ENCODE measurements at places on chromosomes 6 and 20. TPM values are rescaled to one million over a fixed set of nuclear protein-coding genes. Genes with fewer than 3 reads are reported as not detected.

DNA sequence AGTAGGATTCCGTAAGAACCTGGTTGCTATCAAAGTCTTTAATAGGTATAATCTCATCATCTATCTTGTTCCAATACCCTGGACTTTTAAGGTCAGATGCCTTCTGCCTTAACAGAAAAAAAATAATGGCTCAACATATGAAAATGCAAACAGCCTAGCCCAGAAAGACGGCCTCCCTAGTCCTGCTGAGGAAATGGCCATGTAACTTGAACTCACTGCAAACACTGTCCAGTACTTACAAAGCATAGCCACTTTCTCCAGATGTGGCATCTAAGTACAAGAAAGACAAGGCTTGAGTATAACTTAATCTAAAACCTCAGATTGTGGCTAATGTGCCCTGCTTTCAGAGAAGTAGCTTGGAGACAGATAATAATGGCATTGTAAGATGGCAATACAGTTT, 26.5 kb downstream of the FASTKD5 start:
- DNase-seq, result no peak

DNA sequence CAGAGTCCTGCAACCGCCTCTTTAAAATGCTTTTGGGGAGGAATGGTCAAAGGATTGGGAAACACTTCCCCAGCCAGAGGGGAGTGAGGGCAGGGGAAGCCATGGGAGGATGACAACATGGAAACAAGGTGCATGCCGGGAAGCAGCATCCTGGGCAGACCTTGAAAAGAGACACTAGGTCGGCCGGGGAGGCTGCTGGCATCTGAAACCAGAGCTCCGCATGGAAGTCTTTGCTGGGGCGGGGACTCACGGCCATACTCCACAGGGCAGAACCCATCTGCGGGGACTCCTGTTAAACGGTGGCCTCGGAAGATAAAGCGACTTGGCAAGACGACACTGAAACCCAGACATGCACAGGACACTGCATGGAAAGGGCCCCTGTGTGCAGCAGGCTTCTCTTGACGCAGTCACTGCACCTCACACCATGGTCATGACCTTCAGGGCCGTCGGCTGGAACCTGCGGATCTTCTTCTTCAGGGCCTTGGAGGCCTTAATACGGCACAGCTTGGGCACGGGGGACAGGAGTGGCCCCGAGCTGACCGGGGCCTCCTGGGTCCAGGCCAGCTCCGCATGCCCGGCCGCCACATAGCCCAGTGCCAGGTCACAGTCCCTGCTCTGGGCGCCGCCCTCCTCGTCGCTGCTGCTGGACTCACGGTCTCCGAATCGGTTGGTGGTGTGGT, 12.4 kb downstream of the DACT2 start:
- no peak for DNase-seq

IL17F gene
- not detected for polyA plus RNA-seq

GRCh38 chr6:117138425-117138824, 126.9 kb upstream of the VGLL2 start:
- no peak for DNase-seq

DNA sequence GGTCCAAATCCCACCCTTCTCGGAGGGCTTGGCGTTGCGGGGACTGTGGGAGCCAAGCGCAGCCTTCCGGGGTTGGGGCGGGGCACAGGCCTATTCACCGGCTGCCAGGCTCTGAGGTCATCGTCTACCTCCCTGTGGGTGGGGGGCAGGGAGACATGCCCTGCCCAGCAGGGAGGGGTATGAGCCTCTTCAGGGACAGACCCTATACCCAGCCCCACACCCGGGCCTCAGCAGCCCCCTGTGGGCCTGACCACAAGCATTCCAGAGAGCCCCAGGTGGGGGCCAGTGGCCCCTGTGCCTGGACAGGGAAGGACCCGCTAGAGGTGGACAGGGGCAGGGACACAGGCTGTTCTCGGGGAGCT, 11.6 kb downstream of the LAMA5 start:
- DNase-seq, result no peak

GRCh38 chr20:17315407-17316231, 88.8 kb downstream of the PCSK2 start:
- DNase-seq, result no peak

DNA sequence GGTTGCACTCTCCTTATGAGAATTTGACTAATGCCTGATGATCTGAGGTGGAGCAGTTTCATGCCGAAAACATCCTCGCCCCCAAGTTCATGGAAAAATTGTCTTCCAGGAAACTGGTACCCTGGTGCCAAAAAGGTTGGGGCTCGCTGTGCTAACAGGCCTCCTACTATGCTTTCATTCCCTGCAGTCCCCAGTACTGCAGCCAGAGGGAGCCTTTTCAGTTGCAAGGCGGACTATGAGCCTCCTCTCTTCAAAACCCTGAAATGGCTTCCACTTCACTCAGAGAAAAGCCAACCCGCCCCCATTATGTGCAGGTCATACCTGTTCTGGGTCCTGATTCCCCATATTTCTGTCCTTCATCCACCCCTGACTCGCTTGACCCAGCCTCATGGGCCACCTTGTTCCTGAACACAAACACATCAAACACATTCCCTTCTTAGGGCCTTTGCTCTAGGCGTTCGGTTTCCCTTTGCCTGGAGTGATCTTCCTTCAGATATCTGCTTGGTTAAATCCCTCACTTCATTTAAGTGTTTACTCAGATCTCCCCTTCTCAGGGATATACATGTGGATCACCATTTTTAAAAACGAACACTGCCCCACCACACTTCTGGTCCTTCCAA, 173.7 kb downstream of the PHACTR1 start:
- DNase-seq, result no peak

- DNase-seq, result no peak
Measured at GRCh38 chr6:13272131-13273046, 55.9 kb downstream of the TBC1D7 start.

BAK1 gene
- polyA plus RNA-seq, result 61.9 TPM
